ENCODE measurements at places on chromosomes 1 and 21.

DNA sequence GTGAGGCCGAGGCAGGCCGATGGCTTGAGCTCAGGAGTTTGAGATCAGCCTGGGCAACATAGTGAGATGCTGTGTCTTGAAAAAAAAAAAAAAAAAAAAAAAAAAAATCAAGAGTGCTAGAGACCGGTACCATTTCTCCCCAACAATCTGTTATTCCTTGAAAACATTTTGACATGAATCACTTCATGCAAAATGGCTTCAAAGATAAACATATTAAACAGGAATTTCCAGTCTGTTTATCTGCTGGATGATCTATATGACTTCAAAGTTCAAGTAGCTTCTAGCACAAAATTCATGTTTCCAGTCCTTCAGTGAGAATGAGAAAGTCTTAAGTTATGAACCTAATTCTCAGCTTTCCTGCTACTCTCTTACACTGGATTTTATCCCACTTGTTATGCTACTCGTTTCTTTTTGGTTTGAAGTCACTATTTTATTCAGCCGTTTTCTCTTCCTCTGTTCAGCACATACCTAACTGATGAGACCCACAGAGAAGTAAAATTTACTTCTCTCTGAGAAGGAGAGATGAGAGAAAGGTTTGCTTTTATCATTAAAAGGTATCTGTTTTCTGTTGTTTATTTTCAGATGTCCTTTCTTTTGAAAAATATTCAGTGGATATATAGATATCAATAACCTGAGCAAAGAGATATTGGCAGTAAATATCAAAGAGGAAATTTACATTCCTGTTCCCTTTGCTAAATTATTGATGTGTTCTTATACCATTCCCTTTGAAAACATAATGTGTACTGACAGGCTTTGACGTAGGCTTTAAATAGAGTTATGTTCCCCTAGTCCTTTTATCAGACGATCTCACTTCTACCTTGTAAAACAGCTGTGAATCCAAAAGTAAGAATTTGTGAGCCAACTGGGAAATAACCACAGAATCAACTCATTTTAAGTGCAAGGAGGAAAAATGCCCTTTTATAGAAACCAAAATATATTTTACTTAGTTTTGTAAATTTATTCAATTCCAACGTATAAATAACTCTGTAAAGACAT is 38.2 kb downstream of the CD46 start:
- DNase-seq, result no peak

- peak; percentile 24 for DNase-seq
These were observed 201.7 kb downstream of the TM2D1 start for GRCh38 chr1:61523229-61523628.

- no peak for DNase-seq
These were observed 36.0 kb downstream of the KRTAP10-1 start for GRCh38 chr21:44503901-44504399.

- no peak for DNase-seq
These were observed 98.9 kb upstream of the SLC2A1 start for GRCh38 chr1:43057567-43057966.

GRCh38 chr1:29974316-29974724 is 738.0 kb downstream of the PTPRU start:
- DNase-seq, result peak; percentile 44

GRCh38 chr21:45258466-45258865 is 29.2 kb downstream of the POFUT2 start:
- peak; percentile 38 for DNase-seq

GRCh38 chr1:172724765-172725613 is 66.1 kb downstream of the FASLG start:
- no peak for DNase-seq

GRCh38 chr1:224245188-224245587 is 62.1 kb downstream of the DEGS1 start:
- peak; percentile 72 for DNase-seq

DNA sequence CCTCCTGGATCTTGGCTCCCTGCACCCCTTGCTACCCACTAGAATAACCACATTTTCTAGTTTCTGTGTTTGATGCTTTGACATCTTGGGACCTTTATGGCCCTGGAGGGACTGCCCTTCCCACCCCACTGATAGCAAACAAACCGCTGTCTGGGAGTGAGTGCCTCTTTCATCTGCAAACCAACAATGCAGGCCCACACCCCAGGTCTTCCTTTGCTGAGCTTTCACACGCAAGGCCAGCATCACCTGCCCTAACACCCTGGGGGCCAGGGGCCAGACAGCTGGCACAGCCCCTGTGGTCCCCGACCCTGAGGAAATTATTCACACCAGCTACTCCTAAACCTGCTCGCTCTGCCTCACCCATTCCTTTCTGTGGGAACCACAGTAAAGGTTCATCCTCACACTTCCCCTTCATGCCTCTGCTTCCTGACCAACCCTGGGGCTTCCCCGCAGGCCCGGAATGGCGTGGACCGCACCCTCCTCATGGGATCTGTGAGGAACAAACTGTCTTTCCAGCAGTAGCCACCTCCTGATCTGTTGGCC is 15.4 kb downstream of the SLC2A7 start:
- no peak for DNase-seq

GRCh38 chr1:14606632-14607031 is 8.1 kb downstream of the KAZN start:
- DNase-seq, result no peak

- no peak for DNase-seq
These were observed 21.1 kb downstream of the CRYAA start for GRCh38 chr21:43189936-43190335.

- peak; percentile 46 for DNase-seq
These were observed 9.7 kb upstream of the PRDX6 start for GRCh38 chr1:173467426-173467825.
